ENCODE measurements at places on chromosomes 6 and 20.
A peak's percentile ranks its signal among the peaks of the same experiment; 100 is the strongest.

GRCh38 chr20:17571153-17571527 is 1.3 kb downstream of the DSTN start:
- DNase-seq, result no peak

DNA sequence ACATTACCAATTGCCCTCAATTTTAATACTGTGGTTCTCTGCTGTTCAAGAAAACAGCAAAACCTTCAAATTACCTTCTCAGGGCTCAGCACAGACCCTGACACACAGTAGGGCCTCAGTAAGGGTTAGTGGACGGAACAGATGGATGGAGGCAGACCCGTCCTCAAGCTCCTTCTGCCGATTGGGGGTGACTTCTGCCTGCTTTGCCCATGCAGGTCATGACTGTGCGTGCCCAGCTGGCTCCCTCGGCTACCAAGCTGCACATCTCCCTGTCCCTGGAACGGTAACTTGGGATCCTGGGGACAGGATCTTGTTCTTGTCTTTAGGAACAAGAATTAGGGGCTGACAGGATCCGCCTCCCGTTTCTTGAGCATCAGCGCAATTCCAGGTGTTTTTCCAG is 9.8 kb upstream of the BPIFB4 start:
- DNase-seq, result no peak

GRCh38 chr20:40891351-40891750 is 137.3 kb upstream of the TOP1 start:
- no peak for DNase-seq

DNA sequence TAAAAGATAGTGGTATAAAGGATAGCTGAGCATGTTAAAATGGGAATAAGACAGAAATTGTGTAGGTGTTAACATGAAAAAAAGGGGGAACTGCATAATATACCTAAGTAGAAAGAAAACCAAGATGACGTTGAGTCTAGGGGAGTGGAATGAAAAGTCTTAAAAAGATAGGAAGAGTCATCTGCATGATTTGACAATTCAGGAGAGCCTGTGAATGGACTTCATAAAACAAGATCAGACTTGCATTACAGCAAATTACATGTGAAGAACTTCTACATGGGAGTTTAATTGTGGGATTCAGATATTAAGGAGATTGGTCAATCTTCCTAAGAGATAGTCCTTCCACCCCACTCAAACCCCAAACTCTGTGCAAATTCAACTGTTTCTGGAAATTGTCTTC is 85.5 kb downstream of the WASF1 start:
- DNase-seq, result no peak

- no peak for DNase-seq
Measured at GRCh38 chr6:157911278-157911677, 70.4 kb upstream of the SYNJ2 start.

DNA sequence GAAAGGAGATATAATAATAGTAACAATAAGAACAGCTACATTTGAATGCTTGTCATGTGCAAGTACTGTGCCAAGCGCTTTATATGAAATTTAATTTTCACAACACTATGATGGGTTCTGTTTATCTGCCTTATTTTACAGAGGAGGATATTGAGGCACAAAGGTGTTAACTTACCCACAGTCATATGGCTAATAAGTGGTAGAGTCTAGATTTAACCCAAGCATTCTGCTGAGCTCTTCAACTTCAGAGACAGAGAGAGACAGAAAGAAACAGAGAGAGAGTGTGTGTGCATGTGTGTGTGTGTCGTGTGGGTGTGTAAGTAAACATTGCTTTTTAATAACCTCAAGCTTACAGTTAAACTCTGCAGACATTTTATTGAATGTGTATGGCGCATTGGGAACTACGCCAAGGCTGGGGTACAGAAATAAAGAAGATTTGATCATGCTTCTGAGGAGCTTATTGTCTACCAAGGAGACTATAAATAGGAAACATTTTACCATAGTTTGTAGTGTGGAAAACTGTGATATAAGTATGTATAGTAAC is 12.9 kb downstream of the TBPL1 start:
- DNase-seq, result no peak

- DNase-seq, result no peak
Measured at GRCh38 chr20:56513161-56514150, 11.1 kb upstream of the FAM209A start.

GRCh38 chr20:37841389-37841788 is 61.5 kb upstream of the VSTM2L start:
- DNase-seq, result no peak

- DNase-seq, result no peak
Measured at GRCh38 chr20:17895641-17896171, 72.9 kb downstream of the SNX5 start.

DNA sequence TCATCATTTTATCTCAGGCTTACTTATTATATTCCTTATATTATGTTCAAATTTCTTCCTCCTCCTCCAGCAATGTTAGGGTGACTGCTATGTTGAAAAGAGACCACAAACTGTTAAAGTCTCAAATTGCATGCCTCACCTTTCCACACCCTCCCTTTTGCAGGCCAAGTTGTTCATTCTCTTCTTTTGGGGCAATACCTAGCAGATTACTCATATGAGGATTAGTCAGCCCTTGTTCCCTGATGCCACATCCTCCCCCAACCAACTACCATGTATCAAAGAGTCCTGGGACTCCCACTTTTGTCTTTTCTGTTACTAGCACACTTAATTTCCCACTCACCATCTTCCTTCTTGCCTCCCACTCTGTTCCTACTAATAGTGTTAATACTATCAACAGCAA is 434.7 kb downstream of the BCKDHB start:
- DNase-seq, result no peak

DNA sequence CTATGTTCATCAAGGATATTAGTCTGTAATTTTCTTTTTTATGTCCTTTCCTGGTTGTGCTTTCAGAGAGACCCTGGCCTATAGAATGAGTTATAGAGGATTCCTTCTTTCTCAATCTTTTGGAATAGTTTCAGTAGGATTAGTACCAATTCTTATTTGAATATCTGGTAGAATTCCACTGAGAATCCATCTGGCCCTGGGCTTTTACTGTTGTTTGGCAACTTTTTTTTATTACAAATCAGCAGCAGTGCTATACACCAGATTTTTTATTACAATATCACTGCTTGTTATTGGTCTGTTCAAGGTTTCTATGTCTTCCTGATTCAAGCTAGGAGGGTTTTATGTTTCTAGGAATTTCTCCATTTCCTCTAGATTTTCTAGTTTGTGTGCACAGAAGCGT is 50.0 kb upstream of the NRSN1 start:
- DNase-seq, result no peak

- DNase-seq, result peak; percentile 82
Measured at GRCh38 chr6:154567695-154568220, 57.3 kb upstream of the CNKSR3 start.

DNA sequence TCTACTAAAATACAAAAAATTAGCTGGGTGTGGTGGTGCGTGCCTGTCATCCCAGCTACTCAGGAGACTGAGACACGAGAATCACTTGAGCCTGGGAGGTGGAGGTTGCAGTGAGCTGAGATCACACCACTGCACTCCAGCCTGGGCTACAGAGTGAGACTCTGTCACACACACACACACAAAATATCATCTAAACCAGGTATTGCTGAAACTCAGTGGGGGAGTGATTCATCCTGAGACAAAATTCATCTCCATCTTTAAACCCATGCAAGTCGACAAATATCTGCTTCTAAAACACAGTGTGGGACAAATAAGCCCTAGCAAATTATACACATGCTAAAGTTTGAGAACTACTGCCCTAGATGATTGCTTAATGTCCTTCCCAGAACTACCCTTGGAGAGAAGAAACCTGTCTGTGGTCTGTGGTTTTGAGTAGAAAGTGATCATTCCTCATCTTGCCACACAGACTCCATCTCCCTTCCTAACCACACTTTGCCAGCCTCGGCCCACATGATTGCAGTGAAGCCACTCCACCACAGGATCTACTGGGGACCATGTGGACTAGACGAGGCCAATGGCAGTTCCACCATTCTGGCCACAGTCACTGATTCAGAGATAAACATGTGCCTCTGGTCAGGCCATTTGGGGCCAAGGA is 130.3 kb downstream of the OPRM1 start:
- no peak for DNase-seq

GRCh38 chr6:24554474-24554873 is 59.7 kb downstream of the ALDH5A1 start:
- DNase-seq, result no peak

DNA sequence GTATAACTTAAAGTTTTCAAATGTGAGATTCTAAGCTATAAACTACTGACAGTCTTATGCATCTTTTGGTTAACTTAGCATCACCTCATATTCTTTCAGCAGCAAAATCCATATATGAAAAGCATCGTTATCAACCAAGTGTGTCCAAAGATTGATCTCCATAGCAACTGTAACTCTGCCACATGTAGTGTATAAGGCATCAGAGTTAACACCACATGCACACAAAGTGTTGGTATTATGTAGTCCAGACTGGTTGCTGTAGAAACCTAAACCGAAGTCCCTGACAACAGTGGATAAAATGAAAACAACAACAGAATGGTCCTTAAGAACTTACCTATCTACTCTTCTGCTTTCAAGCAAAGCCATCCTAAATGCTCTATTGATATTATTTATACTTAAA is 39.6 kb downstream of the PDSS2 start:
- peak; percentile 35 for DNase-seq

- no peak for DNase-seq
Measured at GRCh38 chr20:47296950-47297349, 59.5 kb downstream of the ZMYND8 start.

DNA sequence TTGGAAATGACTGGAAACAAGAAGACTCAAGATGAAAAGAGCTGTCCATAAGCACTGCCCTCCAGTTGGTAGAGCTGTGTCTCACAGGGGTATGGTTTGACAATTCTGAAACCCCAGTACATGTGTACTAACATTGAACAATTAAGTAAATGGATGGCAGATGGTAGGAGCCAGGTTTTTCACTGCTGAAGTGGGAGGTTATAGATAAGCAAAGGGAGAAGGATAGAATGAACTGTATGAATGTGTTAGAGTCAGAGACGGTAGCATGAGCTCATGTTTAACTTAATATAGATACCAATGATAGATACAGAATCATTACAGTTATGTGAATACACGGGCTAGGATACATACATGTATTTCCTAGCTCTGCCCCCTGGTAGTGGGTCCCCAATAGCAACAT is 95.0 kb upstream of the SIRPA start:
- DNase-seq, result no peak

- no peak for DNase-seq
Measured at GRCh38 chr20:15178581-15178980, 841.2 kb upstream of the FLRT3 start.

GRCh38 chr6:147260091-147260490 is 55.9 kb downstream of the STXBP5 start:
- DNase-seq, result no peak

DNA sequence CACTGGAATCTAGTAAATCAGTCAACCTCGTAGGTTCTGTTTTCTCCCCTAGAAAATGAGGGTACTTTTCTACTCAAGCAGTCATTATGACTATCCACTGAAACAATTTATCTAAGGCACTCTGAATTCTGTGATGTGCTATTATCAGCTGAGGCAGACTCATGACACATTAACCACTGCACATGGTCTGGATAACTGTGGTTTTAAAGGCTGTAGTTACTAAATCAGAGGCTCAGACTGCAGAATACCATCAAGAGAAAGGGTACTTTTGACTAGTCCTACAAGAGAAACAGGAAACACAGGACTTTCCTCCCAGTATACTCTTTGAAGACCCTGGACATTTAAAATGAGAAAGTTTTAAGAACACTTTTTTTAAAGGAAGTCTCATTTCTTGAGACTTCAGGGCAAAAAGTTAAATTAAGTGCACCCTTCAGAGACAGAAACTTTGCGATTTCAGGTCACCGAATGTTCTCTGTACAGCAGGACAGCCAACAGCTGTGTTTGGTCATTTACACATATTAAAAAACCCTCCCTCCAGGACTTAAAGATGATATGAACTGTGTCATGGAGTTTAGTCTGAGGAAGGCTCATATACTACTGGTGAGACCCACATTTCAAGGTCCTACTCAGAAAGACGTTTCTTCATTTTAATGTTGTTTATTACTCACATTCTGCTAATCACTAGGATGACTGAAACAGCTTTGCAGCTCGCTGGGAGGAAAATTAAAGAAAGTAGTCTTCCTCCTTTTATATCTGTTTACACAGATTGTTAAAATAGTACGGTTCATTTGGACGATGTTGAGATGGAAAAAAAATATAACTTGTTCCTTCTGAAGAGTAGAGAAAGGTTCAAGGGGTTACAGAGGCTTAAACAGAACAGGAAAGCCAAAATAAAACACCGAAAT is 19.9 kb downstream of the ATXN1 start:
- no peak for DNase-seq
